Stomach (tissue), 19 donors: ENCODE measurements at places on chromosomes 6 and 20. TPM values are rescaled to one million over a fixed set of nuclear protein-coding genes. Genes with fewer than 3 reads are reported as not detected.
A peak's percentile ranks its signal among the peaks of the same experiment; 100 is the strongest.

- no peak for DNase-seq
Measured at GRCh38 chr6:2477666-2478065, 232.3 kb upstream of the GMDS start.

- DNase-seq, result peak; percentile 92
Measured at GRCh38 chr6:33014841-33015634, 5.6 kb upstream of the HLA-DOA start.

DNA sequence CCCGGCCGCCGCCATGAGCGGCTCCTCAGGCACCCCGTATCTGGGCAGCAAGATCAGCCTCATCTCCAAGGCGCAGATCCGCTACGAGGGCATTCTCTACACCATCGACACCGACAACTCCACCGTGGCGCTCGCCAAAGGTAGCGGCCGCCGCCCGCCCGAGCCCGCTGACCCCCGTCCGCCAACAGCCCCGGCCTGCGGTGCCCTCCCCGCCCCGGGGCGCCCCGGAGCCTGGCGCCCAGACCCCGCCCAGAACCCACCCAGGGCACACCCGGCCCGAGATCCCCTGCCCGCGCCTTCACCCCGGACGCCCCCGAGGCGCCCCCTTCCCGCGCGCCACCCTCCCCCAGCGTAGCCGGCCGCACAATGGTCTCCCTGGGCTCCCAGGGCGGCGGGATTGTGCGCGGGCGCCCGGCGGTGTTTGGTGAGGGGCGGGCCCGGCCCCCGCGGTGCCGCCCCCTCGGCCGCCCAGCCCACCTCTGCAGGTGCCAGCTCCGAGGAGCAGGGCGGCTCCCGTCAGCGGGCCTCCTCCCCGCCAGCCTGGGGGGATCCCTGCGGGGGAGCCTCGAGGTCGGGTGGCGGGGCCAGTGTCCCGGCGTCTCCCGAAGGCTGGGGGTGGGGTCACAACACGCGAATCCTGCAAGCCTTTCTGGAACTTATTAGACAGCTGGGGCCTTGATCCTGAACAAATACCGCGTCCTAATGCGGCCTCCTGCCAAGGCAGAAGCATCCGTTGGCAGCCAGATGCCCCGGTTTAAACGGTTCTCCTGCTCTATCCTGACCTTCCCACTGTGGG is 577 bp downstream of the LSM14B start:
- peak; percentile 85 for DNase-seq

DNA sequence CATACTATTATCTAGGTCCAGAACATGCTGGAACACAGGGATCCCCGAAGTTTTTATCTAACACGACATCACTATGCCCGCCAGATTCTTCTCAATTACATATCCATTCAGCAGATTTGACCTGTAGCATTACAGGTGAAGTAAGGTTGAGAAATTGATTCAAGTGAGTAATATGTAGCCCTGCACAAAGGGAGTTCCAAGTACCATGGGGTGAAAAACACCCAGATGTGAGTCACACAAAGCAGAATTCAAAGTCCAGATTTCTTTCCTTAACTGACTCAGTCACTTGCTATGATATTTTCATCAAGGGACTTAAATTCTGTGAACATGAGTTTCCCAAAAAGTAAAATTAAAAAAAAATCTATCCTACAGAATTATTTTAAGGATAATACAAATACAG is 655.4 kb upstream of the PTCHD4 start:
- DNase-seq, result peak; percentile 26

- no peak for DNase-seq
Measured at GRCh38 chr6:32397252-32397920, 9.6 kb downstream of the BTNL2 start.

- DNase-seq, result no peak
Measured at GRCh38 chr6:315921-316752, 23.9 kb downstream of the DUSP22 start.

DNA sequence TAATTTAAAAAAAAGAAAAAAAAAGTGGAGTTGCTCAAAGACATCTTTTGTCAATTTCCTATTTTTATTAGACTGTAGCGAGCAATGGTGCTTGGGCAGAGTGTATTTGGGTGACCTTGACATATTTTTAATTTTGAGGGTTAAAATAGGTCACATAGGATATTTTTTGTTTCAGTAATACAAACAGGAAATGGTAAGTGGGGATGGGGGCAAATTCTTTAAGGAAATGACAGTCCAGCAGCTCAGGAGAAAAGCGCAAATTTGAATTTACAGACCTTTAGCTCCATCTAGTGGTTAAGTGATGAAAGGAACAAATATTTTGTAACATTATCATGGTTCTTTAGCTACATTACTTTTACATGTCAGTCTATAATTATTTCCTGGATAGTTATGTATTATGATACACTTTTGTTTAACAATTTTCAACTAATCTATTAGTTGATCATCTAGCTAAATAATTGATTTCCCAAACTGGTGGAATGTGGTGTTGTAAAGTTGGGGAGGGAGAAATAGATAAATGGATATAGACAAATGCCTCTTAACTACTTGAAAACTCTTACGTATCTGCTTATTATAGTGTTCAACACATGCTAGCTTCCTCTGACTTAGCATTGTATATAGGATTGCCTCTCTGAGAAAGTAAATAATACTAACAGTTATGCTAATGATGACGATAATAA is 10.0 kb downstream of the CITED2 start:
- DNase-seq, result peak; percentile 76

- peak; percentile 37 for DNase-seq
Measured at GRCh38 chr6:125787791-125788190, 3.0 kb upstream of the NCOA7 start.

DNA sequence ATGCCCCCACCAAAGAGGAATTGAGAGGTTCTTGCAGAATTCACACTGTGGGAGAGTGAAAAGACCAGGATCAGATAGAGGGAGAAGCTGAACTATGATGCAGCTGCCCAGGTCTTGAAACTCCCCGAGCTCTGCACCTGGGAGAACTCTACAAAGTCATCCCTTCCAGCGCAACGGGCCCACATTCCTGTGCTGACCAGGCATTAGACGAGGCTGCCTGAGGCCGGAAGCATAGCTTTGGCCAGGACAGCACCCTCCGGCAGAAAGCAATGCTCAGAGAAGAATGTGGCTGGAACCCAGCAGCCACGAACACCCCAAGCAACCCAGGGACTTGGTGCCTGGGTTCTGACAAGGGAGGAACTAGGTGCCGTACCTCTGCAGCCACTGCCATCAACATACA is 281.5 kb upstream of the CDH4 start:
- DNase-seq, result no peak

- DNase-seq, result no peak
Measured at GRCh38 chr6:22027040-22027725, 269.7 kb downstream of the PRL start.

GRCh38 chr20:19786311-19786710 is 28.3 kb downstream of the RIN2 start:
- DNase-seq, result no peak

- DNase-seq, result peak; percentile 66
Measured at GRCh38 chr20:12970372-12970821, 38.4 kb upstream of the SPTLC3 start.

- DNase-seq, result no peak
Measured at GRCh38 chr6:144434308-144434990, 149.3 kb downstream of the UTRN start.

- no peak for DNase-seq
Measured at GRCh38 chr6:31158863-31159855, 770 bp downstream of the TCF19 start.

- no peak for DNase-seq
Measured at GRCh38 chr6:7033202-7033601, 74.6 kb upstream of the RREB1 start.

GRCh38 chr6:143232849-143233248 is 172.2 kb downstream of the AIG1 start:
- peak; percentile 30 for DNase-seq

GRCh38 chr20:52724541-52724940 is 247.6 kb upstream of the TSHZ2 start:
- DNase-seq, result no peak

DNA sequence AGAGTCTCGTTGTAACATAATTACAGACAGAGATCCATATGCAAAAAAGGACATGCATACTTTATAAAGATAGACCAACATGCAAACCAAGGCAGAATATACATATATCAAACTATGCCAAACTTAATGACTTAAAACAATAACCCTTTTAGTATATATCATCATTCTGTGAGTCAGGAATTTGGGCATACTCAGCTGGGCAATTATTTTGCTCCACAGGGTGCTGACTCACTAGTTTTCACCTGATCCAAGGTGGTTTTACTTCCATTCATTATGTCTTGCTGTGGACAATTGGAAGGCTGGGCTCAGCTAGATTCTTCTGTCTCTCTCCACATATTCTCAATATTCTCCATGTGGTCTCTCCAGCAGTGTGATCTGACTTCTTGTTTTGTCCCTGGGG is 41.2 kb upstream of the RNF146 start:
- no peak for DNase-seq

DNA sequence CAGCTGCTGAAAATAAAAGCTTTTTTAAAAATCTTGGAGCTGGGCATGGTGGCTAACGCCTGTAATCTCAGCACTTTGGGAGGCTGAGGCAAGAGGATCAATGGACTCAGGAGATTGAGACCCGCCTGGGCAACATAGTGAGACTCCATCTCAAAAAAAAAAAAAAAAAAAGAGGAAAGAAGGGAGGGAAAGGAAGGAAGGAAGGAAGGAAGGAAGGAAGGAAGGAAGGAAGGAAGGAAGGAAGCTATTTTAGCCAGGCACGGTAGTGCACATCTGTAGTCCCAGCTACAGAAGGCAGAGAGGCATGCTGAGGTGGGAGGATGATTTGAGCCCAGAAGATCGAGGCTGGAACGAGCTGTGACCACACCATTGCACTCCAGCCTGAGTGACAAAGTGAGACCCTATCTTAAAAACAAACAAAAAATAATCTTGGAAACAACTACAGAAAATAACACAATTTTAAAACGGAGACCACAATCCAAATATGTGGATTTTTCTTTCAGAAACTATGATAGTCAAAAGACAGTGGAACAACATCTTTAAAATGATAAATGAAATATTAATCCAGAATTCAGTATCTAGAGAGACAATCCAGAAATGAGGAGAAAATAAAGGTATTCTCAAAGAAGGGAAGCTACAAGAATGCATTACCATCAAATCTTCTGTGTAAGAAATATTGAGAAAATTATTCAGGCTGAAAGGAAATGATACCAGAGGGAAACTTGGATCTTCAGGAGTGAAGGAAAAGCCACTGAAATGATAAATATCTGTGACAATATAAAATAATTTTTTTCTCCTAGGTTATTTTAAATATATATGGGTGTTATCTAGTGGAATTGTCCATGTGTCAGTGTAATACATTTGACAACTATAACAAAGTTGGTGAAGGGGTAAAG is 182.0 kb downstream of the GPX5 start:
- no peak for DNase-seq

DNA sequence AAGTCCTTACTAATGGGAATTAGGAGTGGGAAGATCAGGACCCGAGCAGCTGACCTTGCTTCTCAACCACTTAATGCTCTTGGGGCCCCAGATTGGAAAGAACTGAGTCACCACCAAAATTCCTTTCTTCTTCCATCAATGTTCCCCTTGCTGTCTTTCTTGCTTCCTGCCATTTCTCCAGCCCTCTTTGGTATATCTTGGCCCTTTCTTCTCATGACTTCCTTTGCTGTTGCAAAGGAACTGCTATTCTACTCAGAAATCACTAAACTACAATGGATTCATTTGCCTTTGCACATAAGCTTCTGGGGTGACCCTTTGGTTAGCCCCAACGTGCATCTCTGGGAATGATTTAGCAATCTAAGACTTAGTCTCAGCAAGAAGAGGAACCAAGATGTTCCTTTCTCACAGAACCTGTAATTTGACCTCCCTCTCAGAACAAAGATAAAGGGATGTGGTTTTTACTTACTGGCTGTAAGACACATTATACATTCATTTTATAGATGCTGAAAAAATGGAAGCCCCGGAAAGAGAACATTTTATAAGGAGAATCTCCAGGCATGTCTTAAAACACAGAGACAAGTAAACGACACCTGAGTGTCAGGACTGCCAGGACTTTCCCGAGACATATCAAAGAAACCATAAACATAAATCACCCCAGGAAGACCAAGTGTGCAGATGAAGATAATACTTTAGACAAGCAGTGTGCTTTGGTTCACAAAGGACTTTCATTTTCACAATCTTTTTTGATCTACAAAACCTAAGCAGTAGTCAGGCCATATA is 99.0 kb upstream of the TNFAIP3 start:
- DNase-seq, result no peak

GRCh38 chr6:44481056-44481455 is 93.5 kb downstream of the CDC5L start:
- DNase-seq, result no peak

DNA sequence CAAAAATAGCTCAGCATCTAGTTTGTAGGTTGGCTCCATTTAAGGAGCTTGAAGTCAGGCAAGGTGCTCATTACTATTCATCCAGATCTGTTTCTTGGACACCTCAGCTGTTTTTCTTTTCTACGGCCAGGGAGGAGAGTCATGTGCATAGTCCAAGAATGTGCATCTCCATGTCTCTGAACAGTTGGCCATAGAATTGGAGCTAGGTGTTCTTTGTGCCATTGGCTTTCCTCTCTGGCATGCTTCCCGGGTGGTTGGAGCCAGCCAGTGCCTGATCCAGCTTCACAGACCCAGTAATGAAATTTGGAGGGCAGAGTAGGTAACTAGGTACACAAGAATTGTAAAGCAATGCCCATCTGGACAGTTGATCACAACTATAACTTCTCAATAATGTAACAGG is 21.6 kb downstream of the EYA4 start:
- no peak for DNase-seq

- no peak for DNase-seq
Measured at GRCh38 chr6:166683477-166683876, 56.4 kb upstream of the RPS6KA2 start.

DNA sequence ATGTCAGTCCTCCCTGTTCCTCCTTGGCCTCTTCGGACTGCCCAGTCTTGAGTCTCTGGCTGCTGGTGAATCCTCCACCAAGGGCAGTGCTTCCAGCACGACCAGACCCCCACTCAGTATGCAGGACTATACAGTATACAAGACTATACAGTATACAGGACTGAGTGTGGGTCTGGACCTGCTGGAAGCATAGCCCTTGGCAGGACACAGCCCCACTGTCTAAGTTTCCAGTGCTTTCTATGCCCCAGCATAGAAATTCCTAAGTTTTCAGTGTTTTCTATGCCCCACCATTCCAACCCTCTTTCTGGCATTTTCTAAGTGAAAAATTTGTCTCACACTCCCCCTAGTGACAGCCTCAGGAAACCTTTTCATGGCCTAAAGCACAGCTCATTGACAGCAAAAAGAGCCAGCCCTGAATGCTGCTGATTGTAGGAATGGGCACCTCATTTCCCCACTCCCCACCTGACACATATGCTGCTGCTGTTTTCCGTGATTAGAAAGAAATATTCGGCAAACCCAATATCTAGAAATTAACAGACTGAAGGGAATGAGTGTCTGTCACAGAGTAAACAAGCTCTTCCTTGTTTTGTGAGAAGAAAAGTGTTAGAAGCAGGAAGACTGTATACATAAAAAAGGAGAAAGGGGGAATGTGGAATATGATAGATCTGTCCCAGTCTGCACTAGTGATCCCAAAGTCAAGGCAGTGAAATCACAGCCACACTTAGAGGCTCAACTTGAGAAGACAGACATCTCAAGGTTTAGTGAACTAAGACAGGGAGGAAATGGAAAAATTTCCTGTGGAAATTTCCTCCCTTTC is 206.9 kb downstream of the IBTK start:
- peak; percentile 78 for DNase-seq

GRCh38 chr6:5850848-5851255 is 155.9 kb downstream of the NRN1 start:
- DNase-seq, result no peak

BPIFB2 gene
- not detected for total RNA-seq

XKR7 gene
- total RNA-seq, result 0.58 TPM

MCUR1 gene
- total RNA-seq, result 11.9 TPM

RAET1E gene
- not detected for total RNA-seq

BTNL2 gene
- total RNA-seq, result not detected

ZBP1 gene
- total RNA-seq, result not detected

VWA7 gene
- not detected for total RNA-seq

IFT52 gene
- total RNA-seq, result not detected

TMC2 gene
- total RNA-seq, result not detected
